ENCODE measurements at places on chromosomes 11 and 22.

- DNase-seq = no peak
Observed at GRCh38 chr11:64658265-64658664, 64.7 kb downstream of the NRXN2 start.

DNA sequence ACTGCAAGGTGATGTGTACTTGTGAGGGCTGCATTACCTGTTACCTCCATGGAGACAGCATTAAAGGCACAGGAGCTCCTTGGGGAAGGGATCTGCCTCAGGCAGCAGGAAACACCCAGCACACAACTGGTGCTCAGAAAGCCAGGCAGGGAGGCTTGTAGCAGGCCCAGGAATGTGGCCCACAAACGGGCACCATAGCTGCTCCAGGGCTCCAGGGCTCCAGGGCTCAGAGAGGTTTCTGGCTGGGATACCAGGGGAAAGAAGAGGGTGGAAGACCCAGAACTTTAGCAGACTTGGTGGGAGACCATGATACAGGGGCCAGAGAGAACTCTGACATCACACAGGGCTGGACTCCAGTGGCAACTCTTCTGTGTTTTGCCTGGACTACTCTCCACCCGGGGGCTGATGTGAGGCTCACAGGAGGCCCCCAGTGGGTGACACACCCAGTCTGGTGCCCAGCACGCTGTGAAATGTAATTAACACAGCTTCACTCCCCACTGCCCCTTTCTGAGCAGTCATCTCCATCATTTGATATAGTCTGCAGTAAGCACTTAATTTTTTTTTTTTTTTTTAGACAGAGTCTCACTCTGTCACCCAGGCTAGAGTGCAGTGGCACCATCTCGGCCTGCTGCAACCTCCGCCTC lies 14.7 kb upstream of the SULT4A1 start:
- no peak for DNase-seq

GRCh38 chr11:35021589-35021988 lies 105.2 kb downstream of the PDHX start:
- DNase-seq = no peak

DNA sequence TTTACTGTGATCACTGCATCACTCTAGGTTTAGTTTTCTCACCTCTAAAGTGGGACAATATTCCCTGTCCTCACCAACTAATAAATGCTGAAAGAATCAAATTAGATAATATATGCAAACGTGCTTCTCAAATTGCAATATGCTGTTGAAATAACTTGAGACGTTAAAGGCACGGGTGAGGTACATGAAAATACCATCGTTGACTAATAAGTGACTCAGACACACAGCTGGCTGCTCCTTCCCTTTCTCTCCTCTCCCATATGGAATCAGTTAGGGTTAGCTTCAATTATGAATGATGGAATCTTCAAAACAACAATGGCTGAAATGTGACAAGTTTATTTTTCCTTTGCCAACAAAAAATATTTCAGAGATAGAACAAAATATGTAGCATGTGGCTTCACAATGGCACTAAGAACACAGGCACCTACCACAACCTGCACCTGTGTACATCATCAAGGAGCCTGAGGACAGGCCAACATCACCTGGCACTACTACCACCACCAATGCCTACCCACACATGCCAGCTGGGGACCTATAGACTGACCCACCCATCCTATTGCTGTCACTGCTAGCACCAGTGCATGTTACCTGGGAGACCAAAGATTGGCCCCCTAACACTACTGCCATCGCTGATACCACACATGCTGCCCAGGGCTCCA lies 13.7 kb downstream of the GDPD4 start:
- no peak for DNase-seq
